ENCODE measurements at places on chromosomes 4 and X.

- DNase-seq = peak; percentile 17
Measured at GRCh38 chr4:86977621-86978184, 42.9 kb downstream of the AFF1 start.

GRCh38 chr4:7043284-7044136 is at the start of gene TADA2B:
Gene TADA2B, plus strand, starts transcription at chr4:7043372. Its CDS starts 208 bp downstream, at chr4:7043580.
- DNase-seq = peak; percentile 67

GRCh38 chr4:128782076-128782715 is 27.3 kb upstream of the JADE1 start:
- no peak for DNase-seq

DNA sequence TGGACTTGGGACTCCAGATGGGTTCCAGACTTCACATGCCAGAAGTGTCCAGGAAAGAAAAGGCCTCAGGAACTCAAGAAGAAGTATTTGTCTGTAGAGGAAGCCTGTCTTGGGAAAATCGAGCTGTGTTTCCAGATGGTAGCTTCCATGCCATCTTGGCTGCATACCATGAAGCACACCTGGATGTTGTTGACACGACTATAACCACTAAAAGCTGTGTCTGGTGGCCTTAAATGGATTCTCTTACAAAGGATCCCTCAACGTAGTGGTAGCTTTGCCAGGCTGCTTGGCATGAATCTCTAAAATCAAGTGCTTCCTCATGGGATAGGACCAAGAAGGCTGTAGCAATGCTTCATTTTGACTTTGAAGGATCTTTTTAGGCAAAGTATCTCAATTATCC is 313.4 kb upstream of the BOD1L1 start:
- DNase-seq = no peak

GRCh38 chr4:167290678-167291077 is 56.4 kb upstream of the SPOCK3 start:
- DNase-seq = no peak

- no peak for DNase-seq
Measured at GRCh38 chr4:53500546-53500945, 90.7 kb downstream of the LNX1 start.

DNA sequence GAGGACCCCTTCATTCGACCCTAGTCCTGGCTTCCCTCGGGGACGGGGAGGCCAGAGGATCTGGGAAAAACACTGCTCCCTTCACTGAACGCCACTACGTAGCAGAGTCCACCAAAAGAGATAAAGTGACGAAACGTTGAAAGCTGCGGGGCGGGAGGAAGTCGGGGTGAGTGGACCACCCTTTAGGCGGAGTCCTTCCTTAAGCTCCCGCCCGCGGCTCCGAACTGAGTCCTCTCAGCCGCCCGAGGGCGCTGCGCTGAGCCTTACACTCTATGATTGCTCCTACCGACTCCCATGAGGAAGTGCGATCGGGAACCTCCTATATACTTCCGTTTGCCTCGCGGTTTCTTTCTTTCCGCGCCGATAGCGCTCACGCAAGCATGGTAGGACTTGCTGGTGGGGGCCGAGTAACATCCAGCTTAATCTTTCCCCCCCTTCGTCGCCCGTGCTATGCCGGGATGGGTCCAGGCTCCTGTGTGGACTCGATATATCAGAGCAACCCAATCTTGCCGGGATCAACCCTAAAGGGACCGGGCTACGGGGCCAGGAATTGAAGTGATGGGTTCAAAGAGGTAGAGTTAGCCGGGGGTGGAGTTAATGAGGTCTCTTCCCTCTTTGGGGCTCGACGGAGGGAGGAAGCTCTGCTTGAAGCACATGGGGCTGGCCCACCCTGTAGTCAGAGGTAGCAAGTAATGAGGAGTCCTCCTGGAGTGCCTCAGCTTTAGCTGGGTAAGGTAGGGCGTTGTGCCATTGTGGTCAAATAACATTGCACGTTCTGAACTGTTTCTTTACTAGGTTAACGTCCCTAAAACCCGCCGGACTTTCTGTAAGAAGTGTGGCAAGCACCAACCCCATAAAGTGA is at the start of gene RPL36A:
Gene RPL36A, plus strand, starts transcription at position 348 of the 862 bp plus-strand sequence. Its CDS starts 33 bp downstream, at position 381.
- peak; percentile 95 for DNase-seq

GRCh38 chr4:82797405-82798111 is 1.0 kb downstream of the SCD5 start:
- peak; percentile 14 for DNase-seq

DNA sequence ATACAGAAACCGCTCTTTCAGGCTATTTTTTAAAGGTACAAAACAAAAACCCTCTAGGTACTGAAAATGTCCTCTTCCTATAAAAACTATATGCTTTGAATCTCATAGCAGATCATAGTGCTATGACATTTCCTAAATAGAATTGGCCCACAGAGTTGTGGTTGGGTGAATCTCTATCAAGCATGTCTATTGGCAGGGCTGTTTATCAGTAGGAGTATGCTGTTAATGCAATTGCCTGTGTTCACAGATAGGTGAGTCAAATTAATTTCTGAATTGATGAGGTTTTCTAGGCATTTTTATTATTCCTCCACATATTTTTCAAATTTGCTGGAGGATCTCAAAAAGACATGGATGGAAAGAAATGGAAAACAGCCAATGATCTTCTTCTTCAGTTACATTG is 73.9 kb downstream of the QRFPR start:
- DNase-seq = no peak

- DNase-seq = peak; percentile 81
Measured at GRCh38 chrX:110046001-110046400, 43.1 kb downstream of the TMEM164 start.

GRCh38 chr4:184793735-184794355 is 31.9 kb downstream of the ACSL1 start:
- DNase-seq = no peak

DNA sequence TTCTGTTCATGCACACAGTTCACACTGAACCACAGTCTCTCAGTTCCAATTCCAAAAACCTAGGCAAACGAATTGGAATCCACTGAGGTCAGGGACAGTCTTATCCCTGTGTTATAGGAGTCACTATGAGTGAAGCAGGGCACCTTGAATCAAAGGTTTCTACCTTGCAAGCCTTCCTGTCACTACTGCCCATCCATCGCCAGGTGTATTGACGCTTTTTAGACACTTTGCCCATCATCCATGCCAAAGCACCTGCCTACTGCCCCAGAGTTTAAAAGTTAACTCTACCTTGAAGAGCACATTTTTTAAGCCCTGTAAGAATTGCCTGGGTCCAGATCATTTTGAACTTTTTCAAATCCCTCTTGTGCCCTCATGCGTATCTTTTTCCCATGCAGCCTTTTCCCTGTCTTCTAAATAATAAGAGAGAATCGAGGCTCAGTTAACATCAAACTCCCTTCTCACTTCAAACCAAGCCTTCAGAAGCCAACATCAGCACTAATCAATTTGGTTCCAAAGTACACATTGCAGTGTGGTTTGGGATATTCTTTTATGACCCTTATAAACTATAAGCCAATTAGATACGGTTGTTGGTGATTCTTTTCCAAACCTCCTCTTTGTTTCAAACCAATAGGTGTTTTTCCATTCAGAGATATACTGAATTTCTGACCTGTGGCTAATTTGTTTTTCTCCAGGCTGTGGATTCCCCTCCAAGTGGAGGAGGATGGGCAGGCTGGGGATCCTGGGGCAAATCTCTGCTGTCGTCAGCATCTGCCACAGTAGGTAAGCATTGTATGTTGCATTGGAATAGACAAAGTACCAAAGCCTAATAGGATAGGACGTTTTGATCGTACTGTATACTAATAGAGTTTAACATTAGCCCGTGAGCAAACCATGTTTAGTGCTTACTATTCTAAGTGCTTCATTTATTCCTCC is 23.7 kb downstream of the FAM114A1 start:
- DNase-seq = no peak

GRCh38 chrX:155434906-155435743 is 23.3 kb downstream of the F8A3 start:
- DNase-seq = no peak

DNA sequence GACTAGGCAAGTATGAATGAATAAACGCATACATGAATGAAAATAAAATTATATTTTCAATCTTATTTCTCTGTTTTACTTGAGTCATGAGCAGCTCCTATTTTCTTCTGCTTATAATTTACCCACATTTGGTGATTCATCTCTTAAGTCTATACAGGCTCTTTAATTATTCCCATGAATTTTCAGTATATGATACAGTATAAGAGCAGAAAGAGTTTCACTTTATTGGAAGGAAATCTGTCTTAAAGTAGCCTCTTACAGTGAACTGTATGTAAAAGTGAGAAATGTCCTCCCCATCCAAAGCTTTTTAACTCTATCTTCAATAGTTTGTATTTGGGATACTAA is 50.8 kb downstream of the TMEM165 start:
- DNase-seq = no peak

DNA sequence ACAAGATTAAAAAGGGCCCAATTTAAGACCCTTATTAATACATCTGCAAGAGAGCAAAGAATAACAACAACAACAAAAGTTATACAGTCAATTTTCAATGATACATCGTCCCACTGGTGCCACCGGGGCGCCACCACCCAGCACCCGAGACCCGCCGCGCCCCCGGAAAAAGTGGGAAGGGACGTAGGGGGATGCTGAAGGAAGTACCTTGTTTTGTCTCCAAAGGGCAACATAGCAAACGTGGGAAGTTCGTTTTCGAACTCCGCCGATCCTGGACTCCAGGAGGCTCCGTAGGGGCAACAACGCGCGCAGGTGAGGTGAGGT is 1.7 kb downstream of the PDE5A start:
- no peak for DNase-seq

DNA sequence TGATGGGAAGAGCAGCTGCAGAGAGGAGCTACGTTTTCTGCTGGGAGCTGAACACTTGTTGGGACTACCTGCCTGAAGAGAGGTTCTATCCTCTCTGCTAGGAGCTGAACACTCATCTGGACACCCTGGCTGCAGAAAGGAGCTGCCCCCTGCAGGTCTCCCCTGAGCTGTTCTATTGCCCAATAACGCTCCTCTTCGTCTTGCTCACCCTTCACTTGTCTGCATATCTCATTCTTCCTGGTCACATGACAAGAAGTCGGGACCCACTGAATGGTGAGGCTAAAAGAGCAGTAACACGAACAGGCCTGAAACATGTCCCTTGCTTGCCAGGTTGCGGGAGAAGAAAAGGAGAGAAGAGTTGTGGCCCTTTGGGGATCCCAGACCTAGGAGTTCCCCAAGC is 27.8 kb downstream of the NAA11 start:
- no peak for DNase-seq

- DNase-seq = no peak
Measured at GRCh38 chrX:130426531-130426930, 24.7 kb downstream of the RBMX2 start.

DNA sequence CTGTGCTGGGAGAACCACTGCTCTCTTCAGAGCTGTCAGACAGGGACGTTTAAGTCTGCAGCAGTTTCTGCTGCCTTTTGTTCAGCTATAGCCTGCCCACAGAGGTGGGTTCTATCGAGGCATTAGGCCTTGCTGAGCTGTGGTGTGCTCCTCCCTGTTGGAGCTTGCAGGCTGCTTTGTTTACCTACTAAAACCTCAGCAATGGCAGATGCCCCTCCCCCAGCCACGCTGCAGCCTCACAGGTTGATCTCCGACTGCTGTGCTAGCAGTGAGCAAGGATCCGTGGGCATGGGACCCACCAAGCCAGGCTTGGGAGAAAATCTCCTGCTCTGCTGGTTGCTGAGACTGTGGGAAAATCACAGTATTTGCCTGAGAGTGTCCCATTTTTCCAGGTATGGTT is 133.8 kb upstream of the UBQLN2 start:
- DNase-seq = no peak

DNA sequence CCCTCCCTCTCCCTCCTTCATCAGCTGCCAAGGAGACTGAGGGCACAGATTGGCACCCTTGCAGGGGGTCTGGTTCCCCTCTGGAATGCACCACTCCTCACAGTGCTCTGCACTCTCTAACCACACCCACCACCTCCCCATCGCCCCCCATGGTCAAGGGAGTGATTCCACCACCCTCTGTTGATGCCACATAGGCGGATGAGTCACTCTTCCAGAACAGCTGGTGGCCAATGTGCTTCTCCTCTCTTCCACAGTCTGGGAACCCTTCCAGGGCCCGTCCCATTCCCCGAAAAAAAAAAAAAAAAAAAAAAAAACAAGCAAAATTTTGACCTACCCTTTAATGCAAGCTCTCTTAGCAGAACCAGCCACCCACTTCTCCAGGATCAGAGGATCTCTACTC is 341.3 kb upstream of the KLF3 start:
- DNase-seq = no peak

- no peak for DNase-seq
Measured at GRCh38 chr4:65839164-65839931, 169.1 kb upstream of the EPHA5 start.

DNA sequence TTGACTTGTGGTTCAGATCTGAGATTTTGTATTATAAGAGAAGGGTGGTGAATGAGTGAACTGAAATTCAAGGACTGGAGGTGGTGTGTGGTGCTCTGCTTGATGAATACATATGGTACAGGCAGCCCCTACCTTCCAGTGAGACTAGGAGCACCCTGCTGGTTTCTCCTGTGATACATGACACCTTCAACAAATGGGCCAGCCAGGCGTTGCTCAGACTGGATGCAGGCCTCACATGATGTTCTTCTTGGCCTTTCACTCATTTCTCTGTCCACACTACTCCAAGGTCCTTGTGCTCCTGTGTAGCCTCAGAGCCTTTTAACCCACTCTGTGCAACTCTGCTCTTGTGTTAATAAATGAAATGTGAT is 67.2 kb downstream of the FNIP2 start:
- peak; percentile 21 for DNase-seq

DNA sequence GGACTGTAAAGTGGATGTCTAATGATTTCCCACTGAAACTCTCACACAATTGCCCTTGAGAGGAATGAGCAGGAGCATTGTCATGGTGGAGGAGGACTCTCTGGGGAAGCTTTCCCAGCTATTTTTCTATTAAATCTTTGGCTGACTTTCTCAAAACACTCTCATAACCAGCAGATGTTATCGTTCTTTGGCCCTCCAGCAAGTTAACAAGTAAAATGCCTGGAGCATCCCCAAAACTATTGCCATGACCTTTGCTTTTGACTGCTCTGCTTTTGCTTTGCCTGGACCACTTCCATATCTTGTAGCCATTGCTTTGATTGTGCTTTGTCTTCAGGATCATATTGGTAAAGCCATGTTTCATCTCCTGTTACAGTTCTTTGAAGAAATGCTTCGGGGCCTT is 120.2 kb upstream of the PDE5A start:
- no peak for DNase-seq

GRCh38 chr4:67020438-67020797 is 524.9 kb downstream of the CENPC start:
- no peak for DNase-seq

DNA sequence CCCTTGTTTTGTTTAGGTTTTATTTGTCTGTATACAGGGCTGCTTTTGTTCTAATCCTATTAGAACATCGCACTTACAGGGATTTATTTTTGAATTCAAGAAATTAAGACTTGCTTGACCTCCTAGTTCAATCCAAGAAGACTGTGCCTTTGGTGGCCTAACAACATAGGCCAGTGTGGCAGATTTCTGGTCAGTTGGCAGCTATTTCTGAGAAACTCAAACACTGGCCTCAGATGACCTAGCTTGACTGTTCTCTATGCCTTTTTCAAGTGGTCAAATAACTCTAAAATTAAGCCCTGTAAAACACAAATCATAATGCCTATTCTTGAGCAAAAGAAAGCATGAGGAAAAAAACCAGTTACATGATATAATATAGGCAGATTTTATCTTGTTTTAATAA is 89.3 kb upstream of the GPR34 start:
- no peak for DNase-seq

GRCh38 chr4:80465238-80465637 is 129.7 kb downstream of the CFAP299 start:
- DNase-seq = no peak

GRCh38 chr4:181264893-181265292 is 978.3 kb upstream of the TENM3 start:
- peak; percentile 94 for DNase-seq

Data from NCI-H146 (cell line).